ENCODE measurements at places on chromosomes 13 and 19. TPM values are rescaled to one million over a fixed set of nuclear protein-coding genes. Genes with fewer than 3 reads are reported as not detected.

DNA sequence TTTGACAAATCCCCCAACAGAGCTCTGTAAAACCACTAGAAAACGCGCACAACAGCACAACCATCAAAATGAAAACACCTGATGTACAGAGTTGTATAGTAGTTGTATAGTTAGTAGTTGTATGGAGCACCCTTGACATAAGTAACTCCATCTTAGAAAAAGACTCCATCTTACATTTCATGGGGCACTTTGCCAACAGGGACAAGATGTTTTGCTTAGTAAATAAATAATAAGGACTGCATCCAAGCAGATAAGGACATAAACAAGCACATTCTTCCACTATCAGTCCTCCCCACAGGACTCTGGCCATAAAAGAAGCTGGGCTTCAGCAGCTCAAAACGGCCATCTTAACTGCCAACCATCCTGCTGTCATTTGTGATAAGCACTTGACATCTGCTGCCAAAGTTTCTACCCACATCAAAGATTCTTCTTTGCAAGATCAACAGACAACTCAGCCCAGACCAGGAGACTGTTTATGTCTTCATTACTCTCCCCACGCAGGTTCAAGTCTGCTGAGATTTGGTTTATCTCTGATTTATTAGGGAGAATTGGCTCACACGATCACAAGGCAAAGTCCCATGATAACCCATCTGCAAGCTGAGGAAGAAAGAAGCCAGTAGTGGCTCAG, 20.7 kb upstream of the ZNF331 start:
- DNase-seq, result no peak

DNA sequence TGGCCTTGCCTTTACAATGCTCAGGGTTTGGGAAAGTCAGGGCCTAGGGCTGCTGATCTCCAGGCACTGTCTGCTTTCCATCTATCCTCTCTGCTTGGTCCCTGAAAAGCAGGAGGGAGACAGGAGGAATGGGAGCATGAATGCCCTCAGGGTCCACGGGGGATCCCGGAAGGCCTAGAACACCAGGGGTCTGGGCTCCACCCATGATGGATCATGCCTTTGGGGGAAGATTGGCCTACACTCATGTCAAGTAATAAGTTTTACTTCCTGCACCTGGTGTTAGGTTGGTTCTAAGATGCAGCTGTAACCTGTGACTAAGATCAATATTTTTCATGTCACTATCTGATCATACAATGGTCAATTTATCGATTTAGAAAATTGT, 118.3 kb upstream of the GJB6 start:
- no peak for DNase-seq

DNA sequence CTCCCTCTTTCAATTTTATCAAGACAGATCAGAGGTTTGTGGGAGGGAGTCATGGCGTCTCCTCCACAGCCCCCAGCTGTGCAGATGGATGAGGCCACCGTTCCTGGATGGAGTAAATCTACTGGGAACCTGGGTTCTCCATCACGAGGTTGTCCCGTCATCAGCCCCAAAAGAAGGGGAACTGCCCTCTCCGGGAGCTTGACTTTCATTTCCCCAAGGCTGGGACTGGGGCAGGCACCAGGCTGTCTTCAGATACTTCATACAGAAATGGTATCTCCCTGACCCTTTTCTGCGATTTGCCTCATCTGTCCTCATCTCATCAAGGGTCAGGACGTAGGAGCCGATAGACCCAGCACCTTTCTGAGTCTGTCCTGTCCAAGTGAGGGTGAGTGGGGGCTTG, 9.8 kb downstream of the LILRB2 start:
- peak; percentile 27 for DNase-seq

- DNase-seq, result no peak
Measured at GRCh38 chr19:5083547-5083965, 114.6 kb downstream of the KDM4B start.

DNA sequence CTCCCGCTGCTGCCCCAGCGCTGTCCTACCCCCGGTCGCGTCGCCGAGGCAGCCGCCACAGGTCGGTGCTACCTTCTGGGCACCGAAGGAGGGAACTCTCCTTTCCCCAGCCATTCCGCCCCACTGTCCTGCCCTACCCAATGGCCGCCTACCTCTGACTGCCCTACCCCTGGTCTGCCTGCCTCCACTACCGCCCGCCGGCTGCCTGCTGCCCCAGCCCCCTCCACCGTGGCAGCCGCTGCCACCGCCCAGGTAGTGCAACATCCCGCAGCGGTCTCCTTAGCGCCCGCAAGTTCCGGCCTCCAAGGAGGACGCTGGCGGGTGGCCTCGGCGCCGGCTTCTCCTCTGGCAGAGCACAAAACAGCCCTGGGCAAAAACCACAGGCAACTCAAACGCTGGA, 1303.1 kb downstream of the UQCRFS1 start:
- no peak for DNase-seq

DNA sequence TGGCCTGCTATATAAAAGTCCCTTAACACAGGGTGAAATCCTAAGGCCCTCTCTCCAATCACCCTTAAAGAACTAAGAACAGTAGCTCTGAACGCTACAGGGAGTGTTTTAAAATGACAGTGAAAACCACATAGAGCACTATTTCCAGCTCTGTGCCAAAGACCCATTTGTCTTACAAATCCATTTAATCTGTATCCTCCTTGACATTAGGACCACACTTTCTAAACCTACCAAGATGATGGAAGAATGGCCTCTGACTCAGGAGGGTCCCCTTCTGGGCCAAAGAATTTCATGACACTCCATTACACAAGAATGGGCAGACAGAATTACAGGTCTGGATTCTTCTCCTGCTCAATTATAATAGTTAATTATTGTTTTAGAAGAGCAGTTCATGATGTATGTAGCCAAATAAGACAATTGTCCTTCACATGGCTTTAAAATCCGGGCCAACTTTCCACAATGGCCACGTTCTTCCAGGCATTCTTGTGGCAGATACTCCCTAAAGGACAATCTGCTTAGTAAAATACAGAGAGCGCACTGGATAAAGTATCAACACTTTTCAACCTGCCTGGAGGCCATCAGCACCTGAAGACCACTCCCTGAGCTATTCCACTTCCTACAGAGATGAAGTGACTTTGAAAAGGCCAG, 61.0 kb downstream of the STK24 start:
- DNase-seq, result no peak

DNA sequence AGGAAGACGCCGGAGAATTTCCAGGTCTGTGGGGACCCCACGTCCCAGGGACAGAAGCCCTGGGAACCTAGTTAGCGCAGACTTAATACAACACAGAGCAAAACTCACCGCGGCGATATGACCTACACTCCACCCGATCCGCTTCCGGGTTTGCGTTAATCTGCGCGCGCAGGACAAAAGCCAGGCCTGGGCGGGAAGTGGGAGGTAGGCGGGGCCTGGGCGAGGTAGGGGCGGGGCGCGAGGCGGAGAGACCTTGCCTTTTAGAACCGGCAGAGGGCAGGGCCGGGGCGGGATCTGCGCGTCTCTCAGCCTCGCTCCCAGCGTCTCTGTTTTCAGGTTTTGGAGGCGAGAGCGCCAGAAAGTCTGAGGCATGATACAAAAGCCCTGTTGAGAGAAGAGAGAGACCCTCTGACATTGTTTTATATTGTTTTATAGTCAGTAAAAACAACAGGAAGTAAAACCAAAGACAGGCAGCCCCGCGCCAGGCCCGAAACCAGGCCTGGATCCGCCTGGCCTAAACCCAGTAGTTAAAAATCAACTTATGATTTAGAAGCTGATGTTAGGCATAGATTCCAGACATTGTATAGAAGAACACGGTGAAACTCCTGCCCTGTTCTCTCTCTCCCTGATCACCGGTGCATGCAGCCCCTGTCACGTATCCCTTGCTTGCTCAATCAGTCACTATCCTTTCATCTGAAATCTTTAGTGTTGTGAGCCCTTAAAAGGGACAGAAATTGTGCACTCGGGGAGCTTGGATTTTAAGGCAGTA, at the start of gene ZNF611:
TSS of gene ZNF611 (minus strand) at position 152 of the 769 bp plus-strand sequence. CDS start 19,150 bp downstream, outside the sequence.
- peak; percentile 100 for DNase-seq

GRCh38 chr13:67299072-67299635, 69.0 kb upstream of the PCDH9 start:
- no peak for DNase-seq

DNA sequence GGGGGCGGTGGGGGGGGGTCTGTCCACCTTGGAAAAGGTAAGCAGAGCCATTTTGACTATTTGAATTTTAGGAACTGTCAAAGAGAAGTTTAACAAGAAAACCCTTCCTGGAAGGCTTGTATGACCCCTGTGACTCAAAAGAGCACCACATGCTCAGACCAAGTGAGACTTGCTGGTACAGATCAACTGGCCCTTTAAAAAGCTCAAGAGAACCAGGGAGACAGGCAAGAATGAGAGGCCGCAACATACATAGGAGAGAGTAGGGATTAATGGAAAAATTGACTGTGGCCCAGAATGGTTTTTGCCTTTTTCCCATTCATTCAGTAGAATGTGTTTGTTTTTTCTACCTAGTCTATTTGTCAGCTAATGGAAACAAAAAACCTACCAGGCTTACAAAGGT, 26.2 kb upstream of the ATP8A2 start:
- DNase-seq, result no peak

GRCh38 chr19:19278315-19278714, 5.2 kb upstream of the TM6SF2 start:
- DNase-seq, result no peak

- DNase-seq, result no peak
Measured at GRCh38 chr13:37360556-37360955, 238.0 kb downstream of the POSTN start.

DNA sequence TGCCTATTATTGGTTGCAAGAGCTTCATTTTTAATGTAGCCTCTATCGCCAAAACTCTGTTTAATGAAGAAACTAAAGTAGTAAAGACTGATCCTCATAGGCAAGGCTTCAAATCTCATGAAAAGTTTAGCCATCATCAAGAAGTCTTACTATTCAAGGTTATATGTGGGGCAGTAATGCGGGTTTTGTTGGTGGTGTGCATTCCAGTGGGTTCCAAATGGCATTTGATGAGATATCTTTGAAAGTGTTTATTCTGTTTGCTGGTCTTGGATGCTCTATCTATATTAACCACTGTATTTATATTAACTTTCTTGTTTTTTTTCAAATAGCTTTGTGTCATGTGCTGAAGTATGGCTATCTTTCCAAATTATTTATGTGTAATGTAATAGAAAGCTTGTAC, 72.2 kb downstream of the SERTM1 start:
- DNase-seq, result no peak

- DNase-seq, result no peak
Measured at GRCh38 chr19:46984077-46985010, 35.3 kb upstream of the NPAS1 start.

DNA sequence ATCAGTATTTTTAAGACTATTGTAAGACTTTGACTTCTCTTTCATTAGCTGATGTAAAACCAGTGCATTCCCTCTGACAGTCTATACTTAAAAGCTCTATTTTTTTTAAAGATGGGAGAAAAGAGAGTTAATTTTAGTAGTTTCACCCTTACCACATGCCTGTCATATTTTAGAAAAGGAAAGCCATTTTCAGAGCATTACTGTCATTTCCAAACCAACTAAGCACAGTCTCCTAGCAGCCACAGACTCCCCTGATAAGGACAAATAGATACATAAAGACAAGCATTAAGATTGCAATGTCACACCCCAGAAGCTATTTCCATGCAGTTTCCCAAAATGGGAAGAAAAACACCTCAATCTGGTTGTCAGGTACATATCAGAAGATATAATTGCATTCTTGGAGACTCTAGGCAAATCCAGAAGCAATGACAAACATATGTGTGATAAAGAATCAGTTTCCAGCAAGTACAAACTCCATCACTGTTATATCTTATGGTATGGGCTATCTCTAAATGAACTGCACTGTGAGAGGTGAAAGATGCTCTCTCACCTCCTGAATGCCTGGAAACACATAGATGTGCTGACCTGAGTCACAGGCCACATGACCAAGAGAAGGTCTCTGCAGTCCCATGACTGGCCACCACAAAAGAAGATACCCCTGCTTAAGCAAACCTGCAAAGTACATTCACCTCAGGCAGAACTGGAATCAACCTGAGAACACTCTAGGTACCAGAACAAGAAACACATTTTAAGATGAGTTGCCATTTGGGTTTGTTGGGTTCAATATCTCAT, 303.3 kb downstream of the POU4F1 start:
- no peak for DNase-seq

- DNase-seq, result no peak
Measured at GRCh38 chr19:57434386-57435061, 601 bp upstream of the ZNF749 start.

DNA sequence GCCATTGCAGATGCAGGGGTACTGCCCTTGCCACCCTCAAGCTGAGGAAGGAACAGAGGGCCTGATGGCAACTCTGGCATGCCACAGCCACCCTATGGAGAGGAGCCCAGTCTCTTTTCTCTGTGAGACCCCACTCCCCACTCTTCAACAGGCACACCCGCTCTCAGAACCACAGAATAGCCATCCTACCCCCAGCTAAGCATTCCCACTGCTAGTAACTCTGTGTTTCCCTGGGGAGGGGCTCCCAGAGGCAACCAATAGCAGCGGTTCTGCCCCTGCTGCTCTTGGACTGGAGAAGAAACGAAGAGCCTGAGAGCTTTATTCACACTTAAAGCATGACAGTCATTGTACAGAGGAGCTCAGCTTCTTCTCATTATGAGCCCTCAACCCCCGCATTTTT, 49.3 kb downstream of the UBL3 start:
- DNase-seq, result no peak

GRCh38 chr13:43388282-43389034, 365.1 kb downstream of the DNAJC15 start:
- no peak for DNase-seq

DNA sequence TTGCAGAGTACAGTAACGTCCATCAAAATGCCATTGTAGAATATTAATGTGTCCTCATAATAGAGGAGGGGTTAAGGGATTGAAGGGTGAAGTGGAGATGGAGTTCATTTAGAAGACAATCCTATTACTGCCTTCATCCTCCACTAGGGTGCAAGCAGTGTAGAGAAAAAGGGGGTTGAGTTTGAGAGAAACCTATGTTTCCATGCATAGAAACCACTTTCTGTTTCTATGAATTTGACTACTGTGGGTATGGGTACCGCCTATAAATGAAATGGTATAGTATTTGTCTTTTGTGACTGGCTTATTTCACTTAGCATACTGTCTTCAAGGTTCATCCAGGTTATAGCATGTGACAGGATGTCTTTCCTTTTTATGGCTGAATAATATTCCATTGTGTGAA, 156.0 kb downstream of the GGACT start:
- no peak for DNase-seq

Gene ZFP14
- 10.3 TPM for total RNA-seq

Gene LYL1
- total RNA-seq, result 4.5 TPM

Gene RFPL4A
- not detected for total RNA-seq

Gene CYP2F1
- not detected for total RNA-seq

Gene PRR22
- 1.1 TPM for total RNA-seq

Gene SHC2
- total RNA-seq, result 30.3 TPM

Gene CCDC122
- 9.5 TPM for total RNA-seq

Gene ESD
- total RNA-seq, result 24.3 TPM

Gene ZSCAN1
- total RNA-seq, result not detected

Gene ZNF558
- 32.9 TPM for total RNA-seq

Gene MZT1
- total RNA-seq, result 3.8 TPM
